ENCODE measurements at places on chromosomes 3 and 15.

- no peak for DNase-seq
Measured at GRCh38 chr3:52724511-52724910, 18.6 kb downstream of the SPCS1 start.

GRCh38 chr15:71231758-71232157 lies 116.5 kb downstream of the THSD4 start:
- DNase-seq, result no peak

DNA sequence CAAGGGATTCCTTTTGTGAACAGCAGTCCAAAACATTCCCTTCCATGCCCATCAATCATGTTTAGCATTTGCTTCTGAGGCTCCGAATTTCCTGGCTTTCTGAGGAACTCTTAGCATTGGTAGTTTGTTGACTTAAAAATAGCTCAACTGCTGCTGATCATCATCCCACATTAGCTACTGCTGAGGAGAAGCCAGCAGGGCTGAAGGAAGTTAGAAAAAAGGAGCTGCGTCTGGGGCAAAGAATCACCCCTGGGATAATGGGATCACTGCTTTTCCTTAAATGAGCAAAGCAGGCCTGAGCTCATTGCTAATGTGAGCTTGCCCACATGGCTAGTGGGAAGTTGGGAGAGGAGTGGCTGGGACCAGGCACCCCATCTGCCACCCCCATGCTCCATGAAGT lies 39.8 kb downstream of the CYP19A1 start:
- no peak for DNase-seq

DNA sequence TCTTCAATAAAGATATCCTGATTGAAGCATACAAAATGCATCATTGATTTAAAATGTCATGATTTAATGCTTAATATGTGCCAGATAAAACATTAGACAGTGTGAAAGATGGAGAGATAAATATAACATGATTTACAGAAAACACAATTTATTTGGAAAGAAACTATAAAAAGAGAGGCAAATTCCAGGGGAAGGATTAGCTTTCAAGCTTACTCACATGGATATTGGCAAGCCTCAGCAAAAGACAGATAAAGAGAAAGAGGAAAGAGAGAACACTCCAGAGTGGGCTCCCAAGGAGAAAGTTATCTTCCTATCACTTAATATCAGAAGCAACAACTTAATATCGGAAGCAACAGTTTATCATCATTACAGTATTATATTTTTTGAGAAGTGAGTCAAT lies 1036.5 kb downstream of the SQOR start:
- no peak for DNase-seq

- no peak for DNase-seq
Measured at GRCh38 chr3:141795741-141796080, 32.5 kb downstream of the GRK7 start.
